Ovary (tissue), 10 donors: ENCODE measurements at places on chromosomes 1 and 21. TPM values are rescaled to one million over a fixed set of nuclear protein-coding genes. Genes with fewer than 3 reads are reported as not detected.

Gene THEM5
- not detected for polyA plus RNA-seq

Gene ABCG1
- polyA plus RNA-seq, result 5.8 TPM

Gene IL19
- not detected for polyA plus RNA-seq

Gene XCL2
- polyA plus RNA-seq, result 3.9 TPM

- no peak for DNase-seq
Observed at GRCh38 chr21:31780944-31781343, 49.0 kb upstream of the SCAF4 start.
